ENCODE measurements at places on chromosomes 1 and 21.
A peak's percentile ranks its signal among the peaks of the same experiment; 100 is the strongest.

GRCh38 chr1:103459346-103459745 lies 66.2 kb upstream of the RNPC3 start:
- DNase-seq = no peak

GRCh38 chr1:169390303-169390702 lies 22.3 kb downstream of the BLZF1 start:
- no peak for DNase-seq

- no peak for DNase-seq
These were observed 10.5 kb downstream of the ARID1A start for GRCh38 chr1:26706315-26706714.

DNA sequence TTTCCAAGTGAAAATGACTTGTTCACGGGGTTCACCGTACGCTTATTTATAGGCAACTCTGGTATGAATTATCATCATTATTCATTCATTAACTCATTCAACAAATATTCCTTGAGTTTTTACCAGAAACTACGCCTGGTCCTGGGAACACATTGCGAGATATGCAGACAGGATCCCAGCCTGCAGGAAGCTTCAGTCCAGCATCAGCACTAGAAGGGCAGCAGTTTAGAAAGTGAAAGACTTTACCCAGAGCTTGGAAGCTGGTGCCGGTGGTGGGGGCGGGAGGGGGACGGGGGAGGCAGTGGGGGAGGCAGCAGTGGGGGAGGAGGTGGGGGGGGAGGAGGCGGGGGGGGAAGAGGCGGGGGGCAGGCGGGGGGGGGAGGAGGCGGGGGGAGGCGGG lies 55.9 kb downstream of the SETD4 start:
- DNase-seq = no peak

DNA sequence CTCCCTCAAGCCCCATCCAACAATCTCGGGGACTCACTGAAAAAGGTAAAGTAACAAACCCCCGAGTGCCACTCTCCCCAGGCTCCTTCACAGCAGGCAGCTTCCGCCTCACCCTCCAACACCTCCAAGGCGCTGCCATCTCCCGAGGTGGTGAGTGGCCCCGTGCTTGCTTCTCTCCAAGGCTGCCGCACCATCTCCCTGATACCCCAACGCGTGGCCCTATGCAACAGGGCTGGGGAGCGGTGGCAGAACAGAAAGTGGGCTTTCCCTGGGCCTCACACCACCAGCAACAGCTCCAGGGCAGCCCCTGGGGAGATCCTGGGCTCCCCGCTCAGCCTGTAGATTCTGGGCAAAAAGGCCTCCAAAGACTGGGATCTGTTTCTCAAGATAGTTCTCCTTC lies 105.1 kb downstream of the RAVER2 start:
- DNase-seq = no peak

DNA sequence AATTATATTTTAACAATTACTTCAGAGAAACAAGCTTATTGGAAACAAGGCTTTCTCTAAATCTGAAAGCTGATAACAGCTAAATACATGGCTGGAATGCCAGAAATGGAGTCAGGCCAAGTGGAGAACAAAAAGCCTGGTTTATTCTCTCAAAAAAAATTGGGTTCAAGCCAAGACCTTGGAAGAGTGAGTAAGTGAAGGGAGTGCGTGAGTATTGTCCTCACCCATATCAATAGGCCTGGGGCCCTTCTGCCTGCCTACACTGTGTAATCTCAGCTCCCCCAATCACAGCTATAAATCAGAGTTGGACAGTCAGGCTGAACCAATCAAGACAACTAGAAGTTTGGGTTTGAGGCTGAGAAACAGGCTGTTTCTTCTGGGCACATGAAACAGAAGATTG lies 7.4 kb downstream of the KYAT3 start:
- DNase-seq = peak; percentile 70

DNA sequence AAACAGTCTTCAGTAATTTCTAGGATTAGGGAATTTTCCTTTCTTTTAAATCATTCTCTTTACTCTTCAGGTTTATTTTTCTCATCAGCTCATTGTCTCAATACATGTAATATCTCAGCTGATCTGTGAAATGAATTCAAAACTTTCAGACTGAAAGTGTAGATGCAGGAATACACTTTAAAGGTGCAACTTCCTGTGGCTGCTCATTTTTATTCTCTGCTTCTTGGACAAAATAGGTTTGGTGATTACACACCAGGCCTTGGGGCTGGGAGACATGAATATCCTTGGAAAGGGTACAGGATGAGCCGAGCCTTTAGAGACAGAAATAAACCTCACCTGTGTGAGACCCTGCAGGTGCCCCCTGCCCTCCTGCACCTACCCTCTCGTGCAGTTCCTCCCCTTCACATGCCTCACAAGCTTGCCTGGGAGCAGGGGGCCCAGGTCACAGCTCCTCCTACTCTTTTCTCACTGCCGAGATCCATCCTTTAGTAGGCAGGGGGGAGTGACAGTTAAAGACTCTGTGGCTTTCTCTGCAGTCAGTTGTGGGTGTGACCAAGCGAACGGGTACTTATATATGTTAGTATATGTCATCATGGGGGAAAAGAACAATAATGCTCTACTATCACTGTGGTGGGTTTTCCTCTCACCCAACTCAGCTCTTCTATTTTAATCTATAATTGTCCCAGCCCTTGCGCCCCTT lies 23.6 kb downstream of the XCL2 start:
- DNase-seq = no peak

- DNase-seq = no peak
These were observed 22.9 kb upstream of the CYYR1 start for GRCh38 chr21:26595971-26596370.

DNA sequence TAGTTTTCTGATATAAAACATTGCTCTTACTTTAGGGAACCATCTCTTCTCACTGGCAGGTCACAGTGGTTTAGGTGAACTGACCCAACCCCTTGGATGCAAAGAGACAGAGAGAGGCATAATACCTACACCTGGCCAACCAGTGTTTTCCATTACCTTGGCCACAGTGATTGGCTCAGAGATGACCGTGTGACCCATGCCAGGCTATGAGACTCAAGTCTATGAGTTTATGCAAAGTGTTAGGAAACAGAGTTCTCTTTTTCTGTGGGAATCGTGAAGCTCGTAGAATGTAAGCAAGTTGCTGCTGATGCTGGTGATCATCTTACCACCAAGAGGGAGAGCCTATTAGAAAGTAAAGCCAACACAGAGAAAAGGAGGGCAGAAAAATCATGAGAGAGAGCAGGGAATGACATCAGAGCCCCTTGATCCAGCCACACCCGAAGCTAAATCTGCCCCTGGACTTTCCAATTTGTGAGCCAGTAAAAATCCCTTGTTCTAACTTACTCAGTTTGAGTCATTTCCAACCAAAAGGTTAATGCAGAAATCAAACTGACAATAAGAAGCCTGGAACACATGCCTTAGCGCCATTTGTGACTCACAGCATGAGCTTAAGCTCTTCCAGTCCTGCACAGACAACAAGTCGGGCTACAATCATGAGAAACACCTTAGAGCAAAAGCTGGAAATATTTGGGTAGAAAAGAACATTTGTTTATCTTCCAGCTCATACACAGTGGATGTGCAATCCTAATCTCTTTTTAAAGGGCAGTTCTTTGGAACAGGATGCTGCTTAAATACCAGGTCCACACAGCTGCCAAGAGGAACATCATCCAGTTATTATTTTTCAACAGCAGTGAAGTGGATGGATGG lies 81.3 kb upstream of the KAZN start:
- no peak for DNase-seq

DNA sequence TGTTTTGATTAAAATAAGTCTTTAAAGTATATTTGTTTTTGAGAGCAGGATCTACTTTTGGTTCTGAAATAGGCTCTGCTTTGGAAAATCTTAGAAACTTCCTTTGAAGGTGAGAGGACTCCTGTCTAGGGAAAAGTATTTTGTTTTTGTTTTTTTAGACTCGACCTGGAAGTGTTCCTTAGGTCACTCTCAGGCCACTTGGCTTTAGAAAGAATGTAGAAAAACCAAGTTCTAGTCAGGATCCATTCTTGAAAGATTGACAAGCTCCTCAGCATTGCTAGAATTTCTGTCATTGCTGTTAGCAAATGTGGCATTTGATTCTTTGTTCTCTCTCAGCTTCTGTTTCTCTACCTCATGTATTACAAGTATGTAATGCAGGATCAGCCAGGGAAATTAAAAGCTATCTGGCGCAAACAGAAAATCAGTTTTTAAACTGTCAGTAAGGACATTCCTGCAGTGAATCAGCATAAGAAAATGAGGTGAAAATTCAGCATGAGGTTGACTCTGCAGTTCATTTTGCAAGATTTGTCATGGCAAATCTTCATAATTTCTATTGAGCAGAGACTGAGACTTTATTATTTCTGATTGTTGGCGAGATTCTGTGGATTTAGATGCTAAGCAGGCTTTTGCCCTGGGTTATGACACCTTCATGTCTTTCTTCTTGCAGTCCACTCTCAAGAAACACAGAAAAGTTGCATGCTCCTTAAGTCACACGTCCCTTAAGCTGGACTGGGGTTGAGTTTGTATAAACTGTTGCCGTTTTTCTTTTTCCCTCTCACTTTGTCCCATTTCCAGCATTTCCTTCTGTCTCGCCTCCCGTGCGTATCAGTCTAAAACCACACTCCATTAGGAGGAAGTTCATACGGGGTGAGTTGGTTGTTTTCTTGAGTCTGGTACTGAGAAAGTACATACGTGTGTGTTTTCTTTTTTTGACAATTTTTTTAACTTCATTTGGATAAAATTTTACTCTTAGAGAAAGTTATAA lies 12.6 kb downstream of the NTPCR start:
- DNase-seq = no peak

DNA sequence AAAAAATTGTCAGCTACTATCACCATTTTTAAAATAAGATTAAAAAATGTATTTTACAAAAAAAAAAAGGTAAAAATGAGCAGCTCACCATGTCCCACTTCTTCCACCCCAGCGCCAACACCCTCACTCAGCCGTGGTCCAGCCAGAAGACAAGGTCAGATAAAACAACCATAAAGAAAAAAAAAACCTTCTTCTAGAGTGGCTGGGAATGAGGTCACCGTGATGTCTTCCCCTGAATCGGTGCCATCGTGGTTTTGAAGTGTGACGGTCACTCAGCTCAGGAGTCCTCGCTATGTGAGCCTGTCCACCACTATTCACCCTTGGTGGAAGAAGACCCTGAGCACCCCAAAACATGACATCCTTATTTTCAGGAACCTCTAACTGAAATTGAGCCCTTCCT lies 38.1 kb downstream of the B3GALT5 start:
- no peak for DNase-seq

GRCh38 chr1:206102292-206102936 lies 14.8 kb downstream of the AVPR1B start:
- DNase-seq = no peak

GRCh38 chr1:67978890-67979516 lies 71.4 kb downstream of the DIRAS3 start:
- DNase-seq = no peak

GRCh38 chr1:198153103-198153502 lies 3.7 kb upstream of the NEK7 start:
- no peak for DNase-seq

DNA sequence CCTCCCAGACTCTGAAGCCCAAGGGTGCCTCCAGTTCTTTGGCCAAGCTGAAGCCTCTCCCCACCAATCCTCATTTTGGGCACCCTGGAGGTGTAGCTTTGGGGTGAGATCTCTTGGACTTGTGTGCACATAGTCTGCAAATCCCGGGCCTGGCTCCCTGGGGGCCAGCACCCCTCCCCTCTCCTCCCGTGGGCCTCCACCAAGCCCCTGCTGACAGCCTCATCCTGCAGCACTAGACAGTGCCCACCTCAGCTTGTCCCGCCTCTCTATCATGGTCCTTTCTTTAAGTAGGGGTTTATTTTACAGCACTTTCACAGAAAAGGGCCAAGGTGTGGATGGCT lies 3.2 kb downstream of the GJC2 start:
- no peak for DNase-seq

DNA sequence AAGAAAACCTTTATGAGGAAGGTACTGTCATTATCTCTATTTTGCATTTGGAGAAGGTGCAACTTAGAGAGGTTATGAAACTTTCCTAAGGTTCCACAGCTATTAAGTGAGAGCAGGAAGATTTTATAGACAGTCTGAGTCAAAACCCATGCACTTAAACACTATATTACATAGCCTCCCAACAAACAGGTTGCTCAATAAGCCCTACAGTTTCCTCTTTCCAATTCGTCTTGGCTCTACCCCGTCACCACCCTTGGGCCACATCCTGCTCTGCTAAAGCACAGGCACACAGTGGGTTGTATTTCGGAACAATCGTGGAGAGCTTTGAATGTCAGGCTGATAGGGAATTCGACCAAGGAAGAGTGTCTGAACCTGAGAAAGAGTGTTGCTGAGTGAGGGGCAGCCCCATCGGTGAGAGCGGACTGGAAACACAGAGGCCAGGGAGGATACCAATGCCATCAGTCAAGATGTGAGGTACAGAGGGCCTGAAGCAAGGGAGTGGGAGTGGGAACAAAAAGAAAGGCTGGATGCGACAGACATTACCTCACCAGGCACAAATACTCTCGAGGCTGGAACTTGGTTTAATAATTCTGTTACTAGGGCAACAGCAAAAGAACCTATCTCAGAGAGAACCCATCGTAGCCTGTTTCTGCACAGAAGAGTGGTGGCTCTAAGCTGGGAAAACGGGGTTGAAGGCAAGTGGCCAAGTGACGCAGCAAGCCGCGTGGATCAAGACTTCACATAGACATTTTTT lies 6.3 kb upstream of the LRRC52 start:
- DNase-seq = no peak

- DNase-seq = no peak
These were observed 183.6 kb downstream of the GIPC2 start for GRCh38 chr1:78229344-78229743.

DNA sequence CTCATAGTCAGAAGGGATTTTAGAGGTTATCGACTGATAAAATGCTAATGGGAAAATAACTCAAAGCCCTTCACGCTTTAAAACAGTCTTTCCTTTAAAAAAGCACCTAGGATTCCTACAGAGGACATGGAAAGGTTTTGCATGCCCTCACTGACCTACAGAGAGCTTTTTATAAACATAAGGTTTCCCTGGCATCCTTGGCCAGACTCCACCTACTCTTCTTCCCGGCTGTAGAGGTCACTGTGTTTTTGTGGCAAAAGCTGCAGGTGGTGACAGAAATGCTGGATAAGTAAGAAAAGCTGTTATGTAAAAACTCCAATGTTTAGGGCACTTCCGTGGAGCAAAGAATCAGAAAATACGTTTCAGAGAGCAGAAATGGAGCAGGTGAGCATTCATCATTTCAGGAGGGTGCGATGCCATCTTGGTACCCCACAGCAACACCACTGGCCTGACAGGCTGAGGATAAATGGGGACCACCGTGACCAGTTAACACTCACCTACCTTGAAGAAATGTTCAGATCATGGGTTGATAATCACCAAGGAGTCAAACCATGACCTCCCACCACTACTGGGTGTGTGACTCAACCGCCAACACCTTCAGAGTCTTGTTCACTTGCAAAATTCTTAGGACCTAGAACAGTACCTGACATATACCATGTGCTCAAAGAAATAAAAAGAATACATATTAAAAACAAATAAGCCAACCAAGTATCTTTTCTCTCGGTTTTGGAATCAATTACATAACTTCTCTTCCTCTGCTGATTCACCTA lies 46.6 kb downstream of the SSBP3 start:
- DNase-seq = no peak

- no peak for DNase-seq
These were observed 64.6 kb upstream of the EFHD2 start for GRCh38 chr1:15344800-15345704.

All from NCI-H2081 (cell line).